ENCODE measurements at places on chromosomes 2 and 18.

DNA sequence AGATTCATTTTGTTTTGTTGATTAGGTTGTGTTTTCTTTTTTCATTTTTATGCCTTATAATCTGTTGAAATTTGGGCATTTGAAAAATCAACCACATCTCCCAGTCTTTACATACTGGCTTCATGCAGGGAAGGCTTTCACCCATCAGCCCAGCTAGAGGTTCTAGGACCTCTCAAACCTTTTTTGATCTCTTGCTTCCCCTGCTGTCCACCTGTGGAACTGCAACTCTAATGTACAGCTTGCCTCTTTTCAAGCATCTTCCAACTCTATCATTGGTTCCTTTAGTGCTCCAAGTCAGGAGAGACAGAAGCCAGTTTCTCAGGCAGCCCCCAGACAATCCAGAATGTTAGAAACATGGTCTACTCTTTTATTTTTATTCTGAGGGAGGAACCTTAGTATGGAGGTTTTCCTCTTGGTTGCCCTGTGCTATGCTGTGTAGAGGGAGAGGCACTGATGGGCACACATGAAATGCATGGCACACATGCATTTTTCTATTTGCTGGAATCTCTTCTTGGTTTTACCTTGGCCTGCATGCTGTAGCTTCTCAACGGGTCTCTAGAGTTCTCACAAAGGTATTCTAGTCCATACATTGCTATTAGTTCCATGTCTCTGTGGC, 107.2 kb upstream of the L3MBTL4 start:
- H3K4me3 ChIP-seq: no peak overlapping the region
- H3K27ac ChIP-seq: no peak overlapping the region
- H3K27me3 ChIP-seq: peaks cover 2% of the 10 kb centered on the region
- DNase-seq: no peak

- no peak for DNase-seq
- H3K27me3 ChIP-seq: no peaks in the 10 kb centered on the region
- H3K4me3 ChIP-seq: no peak overlapping the region
- peaks cover 4% of the 10 kb centered on the region for H3K36me3 ChIP-seq
- H3K27ac ChIP-seq: no peak overlapping the region
Measured at GRCh38 chr2:75311521-75311920, 112.2 kb upstream of the TACR1 start.

DNA sequence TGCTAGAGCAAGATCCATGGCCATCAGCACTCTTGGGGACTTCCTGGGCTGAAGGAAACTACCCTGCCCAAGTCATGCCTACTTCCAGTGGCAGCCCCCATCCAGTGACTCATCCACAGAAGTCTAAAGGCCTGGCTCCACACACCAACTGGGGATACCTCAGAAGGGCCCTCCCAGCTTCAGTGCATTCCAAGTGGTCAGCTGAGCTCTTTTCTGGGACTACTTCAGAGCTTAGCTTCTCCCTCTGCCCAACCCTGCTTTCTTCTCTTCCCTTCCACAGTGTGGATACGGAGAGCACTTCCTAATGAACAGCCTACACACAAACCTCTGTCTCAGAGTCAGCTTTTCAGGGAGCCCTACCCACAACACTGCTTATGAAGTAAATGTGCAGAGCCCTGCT, 66.5 kb downstream of the CLHC1 start:
- H3K27ac ChIP-seq: no peak overlapping the region
- H3K27me3 ChIP-seq: no peaks in the 10 kb centered on the region
- H3K4me3 ChIP-seq: no peak overlapping the region
- no peak for DNase-seq
- no peaks in the 10 kb centered on the region for H3K36me3 ChIP-seq

DNA sequence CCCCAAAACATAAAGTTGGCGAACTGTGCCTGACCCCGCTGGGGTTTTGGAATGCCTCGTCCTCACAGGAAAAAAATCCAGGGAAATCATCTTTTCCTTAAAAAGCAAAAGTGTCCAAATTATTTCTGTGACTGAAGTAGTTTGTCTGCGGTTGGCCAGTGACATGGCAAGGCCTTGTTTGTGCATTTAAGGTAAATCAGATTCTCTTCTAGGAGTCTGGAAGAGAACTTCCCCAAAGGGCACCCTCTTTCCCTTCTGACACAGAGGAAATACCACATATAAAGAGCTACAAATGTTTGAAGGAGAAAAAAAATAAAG, 737 bp upstream of the CYB5A start:
- DNase-seq: no peak
- H3K36me3 ChIP-seq: no peaks in the 10 kb centered on the region
- peak overlapping the region; percentile 98 for H3K4me3 ChIP-seq
- H3K27ac ChIP-seq: no peak overlapping the region
- H3K27me3 ChIP-seq: no peaks in the 10 kb centered on the region
- peaks cover 2% of the 10 kb centered on the region for H3K4me1 ChIP-seq

- no peak for DNase-seq
- H3K4me1 ChIP-seq: no peaks in the 10 kb centered on the region
- no peaks in the 10 kb centered on the region for H3K36me3 ChIP-seq
- no peak overlapping the region for H3K27ac ChIP-seq
- H3K4me3 ChIP-seq: no peak overlapping the region
Measured at GRCh38 chr2:235460548-235461047, 33.2 kb upstream of the AGAP1 start.

DNA sequence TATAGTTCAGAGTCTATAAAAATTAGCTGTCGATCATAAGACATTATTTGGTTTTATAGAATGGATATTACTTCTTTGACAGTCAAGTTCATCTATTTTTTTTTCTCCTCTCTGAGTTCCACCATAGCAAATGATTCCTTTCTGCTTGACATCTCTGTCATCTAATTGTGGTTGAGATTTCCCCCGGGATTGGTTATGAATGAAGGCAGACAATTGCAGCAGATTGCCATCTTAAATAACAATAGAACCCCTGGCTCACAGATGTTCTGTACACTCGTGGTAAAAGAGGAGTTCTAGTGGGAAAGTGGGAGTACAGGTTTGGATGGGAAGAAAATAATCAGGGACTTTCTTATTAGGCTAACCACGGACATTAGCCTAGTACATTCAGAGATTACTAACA, 292.1 kb upstream of the NRXN1 start:
- H3K36me3 ChIP-seq: no peaks in the 10 kb centered on the region
- DNase-seq: no peak
- no peak overlapping the region for H3K4me3 ChIP-seq
- H3K4me1 ChIP-seq: no peaks in the 10 kb centered on the region

DNA sequence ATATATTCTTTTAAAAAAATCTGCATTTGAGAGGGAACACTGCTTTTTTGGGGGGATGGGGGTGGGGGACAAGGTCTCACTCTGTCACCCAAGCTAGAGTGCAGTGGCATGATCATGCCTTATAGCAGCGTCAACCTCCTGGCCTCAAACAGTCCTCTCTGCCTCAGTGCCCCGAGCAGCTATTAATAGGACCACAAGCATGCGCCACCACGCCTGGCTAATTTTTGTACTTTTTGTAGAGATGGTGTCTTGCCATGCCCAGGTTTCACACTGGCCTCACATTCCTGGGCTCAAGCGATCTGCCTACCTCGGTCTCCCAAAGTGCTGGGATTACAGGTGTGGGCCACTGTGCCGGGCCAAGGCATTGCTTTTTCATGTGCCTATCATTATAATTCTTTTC, 154.2 kb downstream of the ATAD2B start:
- DNase-seq: no peak
- no peak overlapping the region for H3K4me3 ChIP-seq
- H3K27me3 ChIP-seq: no peaks in the 10 kb centered on the region

DNA sequence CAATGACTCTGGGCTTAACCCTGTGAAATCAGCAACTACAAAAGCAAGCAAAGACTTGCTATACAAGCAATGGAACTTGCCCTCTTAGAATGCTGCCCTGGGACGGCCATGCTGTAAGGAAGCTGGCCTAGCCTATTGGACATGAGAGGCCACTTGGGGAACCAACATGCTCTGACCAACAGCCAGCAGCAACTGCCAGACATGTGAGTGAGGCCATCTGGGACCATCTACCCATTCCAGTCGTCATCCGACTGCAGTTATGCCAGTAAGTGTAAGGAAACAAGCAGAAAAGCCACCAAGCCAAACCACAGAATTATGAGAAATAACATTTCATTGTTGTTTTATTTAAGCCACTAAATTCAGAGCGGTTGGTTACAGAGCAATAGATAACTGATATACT, 40.9 kb downstream of the CLASP1 start:
- H3K4me3 ChIP-seq: no peak overlapping the region
- H3K36me3 ChIP-seq: peaks cover 26% of the 10 kb centered on the region
- no peak overlapping the region for H3K27ac ChIP-seq
- no peak for DNase-seq

- H3K36me3 ChIP-seq: no peaks in the 10 kb centered on the region
- no peaks in the 10 kb centered on the region for H3K4me1 ChIP-seq
- no peak overlapping the region for H3K27ac ChIP-seq
Measured at GRCh38 chr2:11658208-11659114, 11.5 kb downstream of the NTSR2 start.

- no peak for DNase-seq
- H3K4me3 ChIP-seq: no peak overlapping the region
- H3K4me1 ChIP-seq: no peaks in the 10 kb centered on the region
Measured at GRCh38 chr2:115314119-115314518, 871.7 kb downstream of the DPP10 start.

DNA sequence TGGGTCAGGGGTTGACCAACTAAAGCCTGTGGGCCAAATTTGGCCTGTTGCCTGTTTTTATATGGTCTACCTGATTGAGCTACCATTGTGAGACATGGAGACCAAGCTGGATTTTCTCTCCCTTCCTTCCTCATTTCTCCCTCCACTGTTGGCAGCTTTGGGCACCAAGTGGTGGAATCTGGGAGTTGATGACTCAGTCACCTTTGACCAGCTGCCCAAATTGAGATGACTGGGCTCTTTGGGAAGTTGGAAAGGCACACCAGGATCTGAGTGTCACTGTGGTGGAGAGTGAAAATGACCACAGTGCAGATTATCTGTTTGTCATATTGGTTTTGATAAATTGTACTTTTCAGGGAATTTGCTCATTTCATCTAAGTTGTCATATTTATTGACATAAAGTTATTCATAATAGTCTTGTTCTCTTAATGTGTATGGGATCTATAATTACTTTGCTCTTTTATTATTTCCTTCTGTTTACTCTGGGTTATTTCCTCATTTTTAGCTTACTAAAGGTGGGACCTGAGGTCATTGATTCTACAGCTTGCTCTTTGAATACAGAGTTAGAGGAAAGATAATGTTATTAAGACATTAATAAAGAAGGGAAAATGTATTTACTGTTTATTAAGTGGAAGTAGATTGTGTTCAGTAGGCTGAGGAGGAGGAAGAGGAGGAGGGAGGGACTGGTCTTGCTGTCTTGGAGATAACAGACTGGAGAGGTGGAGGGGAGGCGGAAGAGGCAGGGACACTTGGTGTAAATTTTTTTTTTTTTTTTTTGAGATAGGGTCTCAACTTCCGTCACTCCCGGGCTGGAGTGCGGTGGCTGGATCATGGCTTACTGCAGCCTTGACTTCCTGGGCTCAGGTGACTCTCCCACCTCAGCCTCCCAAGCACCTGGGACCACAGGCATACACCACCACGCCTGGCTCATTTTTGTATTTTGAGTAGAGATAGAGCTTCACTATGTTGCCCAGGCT, 31.8 kb downstream of the AGFG1 start:
- no peaks in the 10 kb centered on the region for H3K27me3 ChIP-seq
- H3K27ac ChIP-seq: peak overlapping the region; percentile 10
- peaks cover 37% of the 10 kb centered on the region for H3K4me1 ChIP-seq
- no peak overlapping the region for H3K4me3 ChIP-seq

DNA sequence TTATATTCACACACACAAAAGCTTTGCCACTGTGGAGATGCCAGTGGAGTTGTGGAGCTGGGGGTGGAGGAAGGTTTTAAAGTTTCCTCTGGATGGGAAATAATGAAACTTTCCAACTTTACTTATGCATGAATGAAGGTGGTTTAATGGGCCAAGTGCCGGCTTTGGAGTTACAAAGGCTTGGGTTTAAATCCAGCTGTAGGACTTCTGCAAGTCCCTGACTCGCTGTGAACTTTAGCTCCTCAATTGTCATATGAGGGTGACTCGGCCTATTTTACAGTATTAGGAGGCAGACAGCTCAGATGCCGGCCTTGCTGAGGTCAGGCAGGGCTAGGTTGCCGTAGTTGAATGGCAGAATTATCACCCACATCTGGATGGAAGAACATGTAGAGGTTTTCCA, 415.8 kb upstream of the TRIB2 start:
- DNase-seq: no peak
- peaks cover 1% of the 10 kb centered on the region for H3K27me3 ChIP-seq
- H3K4me1 ChIP-seq: peaks cover 9% of the 10 kb centered on the region
- no peak overlapping the region for H3K4me3 ChIP-seq
- no peaks in the 10 kb centered on the region for H3K36me3 ChIP-seq

DNA sequence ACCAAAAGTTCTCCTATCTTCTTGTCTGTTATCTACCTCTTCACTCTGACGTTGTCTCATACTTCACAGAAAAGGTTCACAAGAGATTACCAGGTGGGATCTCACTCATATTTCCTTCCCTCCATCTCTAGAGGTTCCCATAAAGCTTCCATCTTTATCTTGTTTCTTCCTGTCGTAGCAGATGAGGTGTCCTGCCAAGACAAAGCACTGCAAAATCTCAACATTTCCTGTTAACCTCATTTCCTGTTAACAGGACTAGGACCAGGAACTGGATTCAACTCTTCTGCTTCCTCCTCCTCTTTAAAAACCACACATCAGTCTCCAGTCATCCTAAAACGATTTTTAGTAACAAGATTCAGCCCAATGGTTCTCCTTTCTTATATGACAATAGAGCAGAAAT, 512.8 kb upstream of the NRP2 start:
- H3K4me1 ChIP-seq: no peaks in the 10 kb centered on the region
- no peak for DNase-seq
- no peak overlapping the region for H3K4me3 ChIP-seq
- no peak overlapping the region for H3K27ac ChIP-seq
- no peaks in the 10 kb centered on the region for H3K27me3 ChIP-seq
- H3K36me3 ChIP-seq: no peaks in the 10 kb centered on the region

GRCh38 chr18:76518123-76518859, 23.2 kb upstream of the ZNF516 start:
- peak overlapping the region; percentile 64 for H3K4me3 ChIP-seq
- DNase-seq: no peak
- peaks cover 6% of the 10 kb centered on the region for H3K27me3 ChIP-seq
- H3K36me3 ChIP-seq: no peaks in the 10 kb centered on the region

- DNase-seq: no peak
- no peak overlapping the region for H3K4me3 ChIP-seq
- H3K27me3 ChIP-seq: peaks cover 6% of the 10 kb centered on the region
- no peak overlapping the region for H3K27ac ChIP-seq
- no peaks in the 10 kb centered on the region for H3K4me1 ChIP-seq
Measured at GRCh38 chr2:160165996-160166395, 34.1 kb downstream of the ITGB6 start.

DNA sequence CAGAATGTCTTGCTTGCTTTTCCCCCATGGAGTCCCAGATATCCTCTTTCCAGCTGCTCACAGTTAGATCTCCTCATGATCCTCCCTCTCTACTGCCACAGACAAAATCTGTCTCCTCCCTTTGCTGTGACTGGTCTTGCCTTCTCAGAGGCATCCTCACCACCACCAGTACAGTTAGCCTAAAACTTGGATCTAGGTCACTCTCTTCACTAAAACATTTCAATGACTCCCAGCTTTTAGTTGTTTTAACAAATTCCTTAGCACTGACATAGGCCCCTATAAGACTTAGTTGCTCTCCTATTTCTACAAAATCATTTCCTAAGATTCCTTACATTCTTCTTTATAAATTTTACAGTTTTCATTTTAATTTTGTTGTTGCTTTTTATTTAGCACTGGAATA, 734.2 kb upstream of the CHAC2 start:
- no peaks in the 10 kb centered on the region for H3K4me1 ChIP-seq
- H3K4me3 ChIP-seq: no peak overlapping the region
- no peaks in the 10 kb centered on the region for H3K27me3 ChIP-seq
- H3K27ac ChIP-seq: no peak overlapping the region
